ENCODE measurements at places on chromosomes 7 and 10. TPM values are rescaled to one million over a fixed set of nuclear protein-coding genes. Genes with fewer than 3 reads are reported as not detected.

TMED4 gene
- total RNA-seq: 78.8 TPM

GPC2 gene
- 2.3 TPM for total RNA-seq

UCMA gene
- total RNA-seq: not detected

BPGM gene
- total RNA-seq: 18.3 TPM

VSIR gene
- 60.8 TPM for total RNA-seq

TCAF2 gene
- total RNA-seq: 29.4 TPM

EPO gene
- total RNA-seq: not detected

CACNB2 gene
- not detected for total RNA-seq

OR2A7 gene
- total RNA-seq: 1.2 TPM

PPP3CB gene
- 41.4 TPM for total RNA-seq

MORN4 gene
- total RNA-seq: 3.6 TPM

CARD11 gene
- 85.4 TPM for total RNA-seq

MSMB gene
- not detected for total RNA-seq

TMEM229A gene
- not detected for total RNA-seq

SPDYE2 gene
- 0.23 TPM for total RNA-seq

PAX4 gene
- not detected for total RNA-seq

SLC18A3 gene
- not detected for total RNA-seq

CALHM1 gene
- total RNA-seq: not detected

CHPF2 gene
- 34.4 TPM for total RNA-seq

ATRNL1 gene
- total RNA-seq: 0.17 TPM

COL1A2 gene
- 0.23 TPM for total RNA-seq

PCGF6 gene
- total RNA-seq: 17.9 TPM

SORCS3 gene
- not detected for total RNA-seq

SPAG6 gene
- not detected for total RNA-seq

MRLN gene
- total RNA-seq: not detected

DGKI gene
- total RNA-seq: 1.3 TPM

TRPV6 gene
- not detected for total RNA-seq

PHTF2 gene
- total RNA-seq: 46.0 TPM

DNAJC9 gene
- 66.6 TPM for total RNA-seq

SPDYE3 gene
- total RNA-seq: not detected

SLC26A4 gene
- 5.6 TPM for total RNA-seq

ELFN1 gene
- total RNA-seq: 0.17 TPM

PIP4K2A gene
- 119 TPM for total RNA-seq

LIPK gene
- total RNA-seq: not detected

CCDC146 gene
- total RNA-seq: 1.0 TPM

NPFFR1 gene
- total RNA-seq: not detected

TAS2R41 gene
- total RNA-seq: not detected

ZNF853 gene
- 3.4 TPM for total RNA-seq

LRIT1 gene
- total RNA-seq: not detected

OR6B1 gene
- not detected for total RNA-seq

TMEM130 gene
- total RNA-seq: not detected

TFR2 gene
- 17.7 TPM for total RNA-seq

SPAM1 gene
- total RNA-seq: not detected

Measured in activated CD8-positive, alpha-beta memory T cell treated with anti-CD3 and anti-CD28 coated beads for 36 hours (primary cell).